Stimulated activated CD4-positive, alpha-beta T cell treated with anti-CD3 and anti-CD28 coated beads, Interleukin-1b, Interleukin-23, amount 100 ng/mL, for 4 hours (primary cell): ENCODE measurements at places on chromosomes 5 and 9.

- DNase-seq: no peak
Measured at GRCh38 chr5:111782216-111782615, 25.2 kb upstream of the NREP start.

- no peak for DNase-seq
Measured at GRCh38 chr5:80480354-80480753, 7.5 kb upstream of the FAM151B start.

DNA sequence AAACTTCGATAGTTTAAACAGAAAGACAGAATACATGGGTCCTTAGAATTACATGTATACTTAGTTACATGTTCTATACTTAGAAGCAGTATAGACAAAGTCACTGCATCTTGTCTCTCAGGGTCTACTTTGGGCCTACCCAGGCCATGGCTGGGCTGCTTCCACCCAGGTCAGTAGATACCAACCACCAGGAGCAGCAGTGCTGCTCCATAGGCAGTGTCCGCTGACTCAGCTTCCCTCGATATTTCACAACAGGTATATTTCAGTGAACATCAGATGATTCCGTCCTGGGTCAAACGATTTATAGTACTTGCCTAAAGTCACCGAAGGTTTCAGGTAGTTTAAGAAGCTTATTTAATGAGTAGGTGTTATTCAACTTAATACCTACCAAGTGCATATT lies 18.0 kb downstream of the IARS1 start:
- no peak for DNase-seq

GRCh38 chr5:125609011-125609410 lies 814.2 kb upstream of the GRAMD2B start:
- DNase-seq: no peak

GRCh38 chr9:33850677-33851076 lies 33.7 kb downstream of the UBE2R2 start:
- DNase-seq: no peak

GRCh38 chr5:1511651-1512540 lies 11.9 kb downstream of the LPCAT1 start:
- DNase-seq: no peak

GRCh38 chr5:171739271-171739670 lies 46.3 kb upstream of the SMIM23 start:
- no peak for DNase-seq

DNA sequence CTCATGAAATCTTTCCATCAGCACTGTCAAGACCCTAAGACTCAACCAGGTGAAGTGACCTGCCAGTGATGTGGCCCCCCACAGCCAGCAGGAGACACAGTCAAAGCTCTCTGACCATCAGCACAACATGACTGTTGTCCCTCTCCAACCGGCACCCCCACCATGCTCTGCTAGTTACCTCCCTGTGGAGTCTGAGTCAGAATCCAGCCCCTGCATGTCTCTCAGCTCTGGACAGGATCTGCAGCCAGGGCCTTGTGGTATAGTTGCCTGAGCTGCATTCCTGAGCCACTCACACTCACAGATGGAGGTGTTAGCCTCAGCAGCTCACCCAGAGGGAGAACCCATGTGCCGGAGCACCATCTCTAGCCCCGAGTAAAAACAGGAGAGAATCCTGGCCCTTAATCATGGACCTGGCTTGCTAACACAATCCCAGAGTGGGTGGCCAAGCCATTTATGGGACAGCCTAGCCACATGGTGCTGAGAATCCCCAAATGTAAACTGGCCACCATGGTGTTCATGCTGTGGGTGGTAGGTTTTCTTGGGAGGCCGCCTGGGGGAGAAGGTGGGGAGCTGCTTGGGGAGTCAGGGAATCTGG lies 237.8 kb downstream of the PAPPA start:
- no peak for DNase-seq

DNA sequence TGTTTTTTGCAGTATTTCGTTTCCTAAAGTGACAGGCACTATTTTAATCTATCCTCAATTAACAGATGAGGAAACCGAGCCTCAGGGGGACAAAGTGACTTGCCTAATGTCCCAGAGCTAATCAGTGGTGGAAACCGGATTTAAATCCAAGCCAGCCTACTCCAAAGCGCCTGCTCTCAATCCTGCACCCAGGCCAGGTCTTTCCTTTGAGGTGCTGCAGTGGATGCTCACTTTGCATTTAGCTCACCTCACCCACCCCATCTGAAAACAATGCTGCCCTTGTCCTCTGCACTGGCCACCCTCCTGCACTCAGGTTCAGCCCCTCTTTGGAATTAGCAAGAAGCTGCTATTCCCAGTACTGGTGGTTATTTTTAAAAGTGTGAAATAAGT lies 16.0 kb downstream of the ANGPTL2 start:
- no peak for DNase-seq

GRCh38 chr5:132431632-132432031 lies 58.9 kb downstream of the IRF1 start:
- DNase-seq: no peak

GRCh38 chr5:14848385-14848784 lies 23.2 kb downstream of the ANKH start:
- no peak for DNase-seq

DNA sequence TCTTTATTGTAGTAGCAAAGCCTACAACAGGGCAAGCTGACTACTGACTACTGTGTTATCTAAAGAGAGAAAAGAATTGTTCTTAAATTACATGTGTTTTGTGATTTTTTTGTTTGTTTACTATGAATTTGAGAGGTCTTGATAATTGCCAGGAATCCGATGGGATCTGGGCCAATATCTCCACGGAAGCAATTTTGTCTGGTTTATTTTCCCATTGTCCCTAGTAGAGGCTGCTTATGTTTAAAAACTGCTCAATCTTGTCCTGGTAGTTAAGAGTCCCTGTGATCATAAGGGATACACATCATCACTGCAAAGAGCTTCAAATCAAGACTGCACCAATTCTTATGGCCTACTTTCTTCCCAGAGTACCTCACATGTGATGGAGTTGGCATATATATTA lies 94.4 kb downstream of the GLDC start:
- no peak for DNase-seq

GRCh38 chr5:71666321-71666720 lies 52.8 kb upstream of the CARTPT start:
- no peak for DNase-seq

- no peak for DNase-seq
Measured at GRCh38 chr9:90502134-90502533, 140.5 kb downstream of the DIRAS2 start.

- no peak for DNase-seq
Measured at GRCh38 chr5:59600998-59601397, 292.5 kb downstream of the PDE4D start.

- DNase-seq: no peak
Measured at GRCh38 chr5:125149527-125149926, 403.1 kb upstream of the ZNF608 start.

- no peak for DNase-seq
Measured at GRCh38 chr5:107770051-107770450, 99.3 kb upstream of the EFNA5 start.

DNA sequence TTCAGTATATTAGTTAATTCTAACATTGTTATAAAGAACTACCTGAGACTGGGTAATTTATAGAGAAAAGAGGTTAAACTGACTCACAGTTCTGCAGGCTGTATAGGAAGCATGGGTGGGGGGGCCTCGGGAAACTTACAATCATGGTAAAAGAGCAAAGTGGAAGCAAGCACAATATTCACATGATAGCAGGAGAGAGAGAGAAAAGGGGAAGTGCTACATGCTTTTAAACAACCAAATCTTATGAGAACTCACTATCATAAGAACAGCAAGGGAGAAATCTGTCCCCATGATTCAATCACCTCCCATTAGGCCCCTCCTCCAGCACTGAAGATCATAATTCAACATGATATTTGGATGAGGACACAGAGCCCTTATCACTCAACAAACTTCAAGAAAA lies 324.9 kb downstream of the ZNF608 start:
- DNase-seq: no peak

DNA sequence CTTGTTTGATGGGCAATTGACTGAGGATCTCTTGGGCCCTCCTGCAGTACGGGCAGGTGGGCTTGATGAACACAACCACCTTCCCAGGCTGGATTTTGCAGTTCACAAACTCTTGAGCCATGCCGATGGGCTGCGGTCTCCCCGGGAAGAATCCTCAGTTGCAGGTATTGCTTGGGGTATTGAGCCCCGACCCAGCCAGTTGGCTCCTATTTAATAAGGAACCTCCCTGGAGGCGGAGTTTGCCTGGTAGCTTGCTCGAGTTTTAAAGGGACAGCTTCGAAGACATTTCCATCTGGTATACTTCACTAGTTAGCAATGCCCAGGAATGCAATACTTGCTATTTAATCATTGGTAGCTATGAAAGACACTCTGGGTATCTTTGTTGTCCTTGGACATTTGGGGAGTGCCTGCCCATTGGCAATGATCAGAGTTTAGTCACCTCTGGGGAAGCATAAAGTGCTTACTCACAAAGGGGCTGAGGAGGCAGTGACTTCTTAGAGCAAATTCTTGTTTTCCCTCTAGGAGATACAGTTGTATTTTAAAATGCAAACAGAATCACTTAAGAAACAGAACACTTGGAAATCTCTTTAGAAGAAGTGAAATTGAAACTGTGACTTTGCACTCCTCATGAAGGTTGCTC lies at the start of gene GLRX:
GLRX (minus strand) TSS at position 185 of the 640 bp plus-strand sequence; CDS start at position 121, 64 bp downstream.
- no peak for DNase-seq

DNA sequence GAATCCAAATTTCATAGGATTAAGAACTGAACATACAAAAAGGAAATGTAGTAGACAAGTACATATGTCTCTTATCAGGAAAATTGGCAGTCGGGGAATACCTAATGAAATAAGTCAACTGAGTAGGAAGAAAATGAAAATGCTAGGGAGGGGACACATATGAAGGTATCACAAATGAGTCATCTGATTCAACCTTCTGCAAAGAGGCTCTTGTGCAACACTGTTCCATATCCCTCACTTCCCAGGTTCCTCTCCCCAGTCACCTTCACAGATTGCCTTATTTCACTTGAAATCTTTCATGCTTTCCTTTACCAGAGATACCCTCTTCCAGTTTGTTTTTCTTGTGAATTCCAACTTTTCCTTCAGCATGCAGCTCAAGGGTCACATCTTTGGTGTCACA lies 139.0 kb downstream of the RFX3 start:
- DNase-seq: no peak

DNA sequence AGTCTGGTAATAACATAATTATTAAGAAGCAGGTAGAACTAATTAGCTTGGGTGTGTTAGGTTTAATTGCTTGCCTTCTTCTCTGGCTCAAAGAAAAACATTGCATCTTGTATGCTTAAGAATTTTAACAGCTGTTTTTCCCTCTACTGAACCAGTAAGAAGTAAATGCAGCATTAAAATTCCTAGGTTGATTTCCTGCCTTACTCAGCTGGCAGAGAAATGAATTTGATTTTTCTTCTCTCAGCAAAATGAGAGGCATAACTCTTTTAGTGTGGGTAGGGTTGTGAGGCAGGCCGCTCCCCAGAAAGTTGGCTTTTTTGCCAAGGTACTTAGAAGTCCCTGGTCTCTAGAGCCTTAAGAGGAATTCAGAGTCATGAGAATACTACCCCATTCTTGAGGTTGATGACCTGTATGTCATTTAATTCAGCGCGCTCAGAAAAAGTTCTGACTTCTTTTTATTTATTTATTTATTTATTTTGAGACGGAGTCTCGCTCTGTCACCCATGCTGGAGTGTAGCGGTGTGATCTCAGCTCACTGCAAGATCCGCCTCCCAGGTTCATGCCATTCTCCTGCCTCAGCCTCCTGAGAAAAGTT lies 302.6 kb downstream of the ARHGEF28 start:
- no peak for DNase-seq

DNA sequence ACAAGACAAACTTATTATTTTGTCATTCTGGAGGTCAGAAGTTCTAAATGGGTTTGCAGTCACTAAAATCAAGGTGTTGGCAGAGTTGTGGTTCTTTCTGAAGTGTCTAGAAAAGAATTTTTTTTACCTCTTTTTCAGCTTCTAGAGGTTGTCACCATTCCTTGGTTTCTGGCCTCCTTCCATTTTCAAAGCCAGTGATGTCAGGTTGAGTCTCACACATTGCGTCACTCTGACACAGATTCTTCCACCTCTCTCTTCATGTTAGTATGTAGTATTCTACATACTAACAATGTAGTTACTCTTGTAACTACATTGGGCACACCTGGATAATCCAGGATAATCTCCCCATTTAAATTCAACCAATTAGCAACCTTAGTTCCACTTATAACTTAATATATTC lies 290.3 kb downstream of the RFX3 start:
- no peak for DNase-seq

DNA sequence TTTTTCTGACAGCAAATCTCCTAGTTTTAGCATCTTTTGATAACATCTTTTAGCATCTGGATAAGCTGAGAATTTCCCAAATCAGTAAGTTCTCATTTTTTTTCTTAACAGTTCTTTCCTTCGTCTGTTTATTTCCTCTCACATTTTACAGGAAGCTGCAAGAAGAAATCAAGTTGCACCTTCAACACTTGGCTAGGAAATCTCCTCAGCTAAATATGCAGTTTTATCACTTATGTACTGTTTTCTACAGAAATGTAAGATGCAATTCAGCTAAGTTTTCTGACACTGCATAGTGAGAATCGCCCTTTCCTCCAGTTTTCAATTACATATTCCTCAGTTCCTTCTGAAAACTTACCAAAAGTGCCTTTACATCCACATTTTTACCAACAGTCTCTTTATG lies 59.0 kb upstream of the MSX2 start:
- DNase-seq: no peak

- peak; percentile 40 for DNase-seq
Measured at GRCh38 chr9:131395157-131396098, 1.5 kb downstream of the PRRC2B start.

- DNase-seq: no peak
Measured at GRCh38 chr9:135069558-135070197, 17.8 kb upstream of the OLFM1 start.

DNA sequence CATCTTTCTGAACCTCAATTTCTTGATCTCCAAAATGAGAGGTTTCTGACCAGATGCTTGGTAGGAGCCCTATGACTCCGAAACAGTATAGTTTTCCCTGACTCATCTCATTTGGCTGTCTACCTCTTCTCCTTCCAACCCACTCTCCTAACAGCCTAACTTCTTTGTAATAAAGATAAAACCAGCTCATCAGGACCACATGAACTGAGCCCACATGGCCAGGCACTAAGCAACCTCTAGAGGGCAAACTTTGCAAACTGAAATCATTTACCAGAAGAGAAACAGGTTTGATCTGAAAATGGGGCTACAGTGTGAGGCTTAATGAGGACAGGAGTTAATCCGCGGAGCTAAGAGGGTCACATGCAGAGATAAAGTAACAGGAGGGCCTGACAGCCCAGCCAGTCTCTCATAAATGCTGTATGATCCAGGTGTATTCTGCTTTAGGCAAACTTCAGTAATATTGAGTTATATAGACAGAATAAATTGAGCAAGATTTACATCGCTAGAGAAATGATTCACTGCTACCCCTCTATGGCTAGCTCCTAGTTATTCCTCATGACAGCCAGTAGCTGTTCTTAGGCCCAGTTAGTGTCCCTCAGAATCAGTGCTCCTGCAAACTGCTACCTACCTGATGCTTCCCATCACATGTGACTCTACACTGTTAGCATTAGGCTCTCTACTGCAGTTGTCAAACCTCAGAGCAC lies 64.6 kb downstream of the ABCA1 start:
- peak; percentile 28 for DNase-seq

DNA sequence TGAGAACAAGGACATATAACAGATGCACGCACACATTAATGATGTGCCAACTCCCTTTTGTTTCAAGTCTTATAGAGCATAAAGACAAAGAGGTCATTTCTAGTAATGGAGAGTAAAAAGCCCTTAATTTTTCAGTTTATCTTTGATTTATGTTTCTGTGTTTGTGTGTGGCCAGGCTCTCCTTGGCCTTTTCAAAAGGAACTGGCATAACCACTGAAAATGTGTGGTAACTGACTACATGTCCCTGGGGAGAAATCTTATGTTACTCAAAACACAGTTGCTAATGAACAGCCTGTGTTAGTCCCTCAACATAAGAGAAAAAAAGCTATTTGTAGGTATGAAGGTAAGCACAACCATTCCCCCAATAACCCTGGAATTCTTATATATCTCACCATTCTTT lies 47.6 kb upstream of the SHOC1 start:
- DNase-seq: no peak
